ENCODE measurements at places on chromosomes 4 and X. TPM values are rescaled to one million over a fixed set of nuclear protein-coding genes. Genes with fewer than 3 reads are reported as not detected.

- H3K27me3 ChIP-seq = no peaks in the 10 kb centered on the region
- H3K36me3 ChIP-seq = no peaks in the 10 kb centered on the region
- no peaks in the 10 kb centered on the region for H3K4me1 ChIP-seq
Measured at GRCh38 chr4:35760807-35761206, 483.5 kb downstream of the ARAP2 start.

DNA sequence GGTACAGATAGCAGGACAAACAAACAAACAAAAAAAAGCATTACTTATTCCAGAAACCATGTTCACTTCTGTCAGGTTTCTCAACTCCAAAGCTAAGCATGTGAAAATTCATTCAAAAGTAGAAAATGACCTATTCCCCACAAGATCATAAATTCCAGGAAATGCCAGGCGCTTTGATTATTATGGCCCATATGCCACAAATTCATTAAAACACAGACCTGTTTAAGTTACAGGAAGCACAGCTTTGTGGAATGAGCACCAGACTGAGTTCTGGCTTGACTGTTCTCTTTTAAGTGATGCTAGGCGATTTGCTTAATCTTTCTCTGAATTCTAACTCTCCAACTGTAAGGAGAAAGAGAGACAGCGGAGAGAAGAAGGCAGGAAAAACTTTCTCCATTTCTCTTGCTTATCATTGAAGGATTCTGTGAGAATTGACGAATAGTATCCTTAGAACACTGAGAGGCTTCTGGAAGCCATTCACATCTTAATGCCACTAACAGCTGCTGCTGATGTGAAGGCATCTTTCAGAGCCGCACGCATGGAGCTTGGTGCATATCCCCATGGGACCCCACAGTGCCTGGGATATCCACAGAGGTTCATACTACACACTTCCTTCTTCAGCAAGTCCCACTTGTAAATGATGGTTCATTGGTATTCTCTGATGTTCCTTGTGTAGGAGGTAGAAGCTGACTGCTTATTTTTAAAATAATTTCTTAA is 138.0 kb downstream of the ZNF674 start:
- no peaks in the 10 kb centered on the region for H3K27me3 ChIP-seq
- no peaks in the 10 kb centered on the region for H3K4me1 ChIP-seq
- DNase-seq = no peak
- H3K4me3 ChIP-seq = no peak overlapping the region

DNA sequence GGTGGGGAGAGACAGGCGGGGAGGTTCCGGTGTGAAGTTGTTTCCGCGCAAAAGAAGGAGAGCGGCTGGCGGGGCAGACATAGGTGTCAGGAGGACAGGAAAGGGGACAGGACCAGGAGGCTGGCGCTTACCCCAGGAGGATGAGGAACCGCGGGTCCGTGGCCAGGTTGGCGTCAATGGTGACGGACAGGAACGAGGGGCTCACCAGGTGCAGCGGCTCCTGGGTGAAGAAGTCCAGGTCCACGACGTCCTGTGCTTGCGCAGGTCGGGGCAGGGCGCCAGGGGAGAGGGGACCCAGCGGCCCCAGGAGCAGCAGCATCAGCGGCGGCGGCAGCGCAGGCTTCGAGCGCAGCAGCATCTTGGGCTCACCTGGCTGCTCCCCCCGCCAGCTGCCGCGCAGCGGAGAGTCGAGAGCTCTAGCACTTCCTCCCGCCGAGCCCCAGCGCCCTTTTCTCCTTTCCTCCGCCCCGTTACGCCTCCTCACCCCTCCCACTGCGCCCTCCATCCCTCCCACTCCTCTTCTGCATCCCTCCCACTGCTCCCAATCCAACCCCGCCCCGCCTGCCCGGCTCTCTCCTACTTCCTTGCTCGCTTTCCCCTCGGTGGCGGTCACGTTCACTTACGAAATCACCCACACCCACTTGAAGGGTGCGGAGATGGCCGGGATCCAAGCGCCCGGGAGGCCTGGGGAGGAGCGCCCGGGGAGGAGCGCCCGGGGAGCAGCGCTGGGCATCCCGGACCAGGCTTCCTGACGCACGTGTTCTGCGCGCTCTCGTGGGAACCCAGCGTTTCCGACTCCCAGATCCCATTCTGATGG is at the start of gene HPSE:
HPSE (minus strand) TSS at position 424 of the 817 bp plus-strand sequence; CDS start at position 358, 66 bp downstream.
- peak; percentile 38 for DNase-seq
- peaks cover 84% of the 10 kb centered on the region for H3K27me3 ChIP-seq
- H3K36me3 ChIP-seq = no peaks in the 10 kb centered on the region
- peak within 1 kb of the TSS; percentile 44 for H3K4me3 ChIP-seq

PPP4R3C gene
- polyA plus RNA-seq = not detected

GRCh38 chr4:83388313-83388676 is 53.6 kb upstream of the HPSE start:
- peak; percentile 17 for DNase-seq
- no peak overlapping the region for H3K4me3 ChIP-seq
- H3K4me1 ChIP-seq = no peaks in the 10 kb centered on the region
- no peaks in the 10 kb centered on the region for H3K36me3 ChIP-seq
- no peak overlapping the region for H3K27ac ChIP-seq

DNA sequence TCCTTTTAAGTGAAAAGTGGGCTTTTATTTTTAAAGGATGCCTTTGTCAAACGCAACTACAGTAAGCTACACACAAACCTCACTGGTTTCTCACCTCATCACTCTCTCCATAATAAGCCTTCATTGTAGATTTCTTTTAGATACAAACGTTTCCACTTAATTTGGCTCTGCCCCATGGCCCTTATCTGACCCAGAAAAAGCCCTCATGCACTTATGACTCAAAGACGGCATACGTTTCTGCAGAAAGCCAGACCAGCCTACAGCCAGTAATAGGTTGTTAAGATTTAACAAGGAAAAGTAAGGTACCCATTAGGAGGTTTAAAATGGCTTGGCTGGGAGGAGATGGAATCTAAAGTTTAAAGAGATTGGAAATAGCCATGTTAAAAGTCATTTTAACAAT is 914.6 kb upstream of the INTU start:
- no peaks in the 10 kb centered on the region for H3K27me3 ChIP-seq
- no peak for DNase-seq
- no peak overlapping the region for H3K27ac ChIP-seq
- no peaks in the 10 kb centered on the region for H3K4me1 ChIP-seq
- H3K36me3 ChIP-seq = no peaks in the 10 kb centered on the region

DNA sequence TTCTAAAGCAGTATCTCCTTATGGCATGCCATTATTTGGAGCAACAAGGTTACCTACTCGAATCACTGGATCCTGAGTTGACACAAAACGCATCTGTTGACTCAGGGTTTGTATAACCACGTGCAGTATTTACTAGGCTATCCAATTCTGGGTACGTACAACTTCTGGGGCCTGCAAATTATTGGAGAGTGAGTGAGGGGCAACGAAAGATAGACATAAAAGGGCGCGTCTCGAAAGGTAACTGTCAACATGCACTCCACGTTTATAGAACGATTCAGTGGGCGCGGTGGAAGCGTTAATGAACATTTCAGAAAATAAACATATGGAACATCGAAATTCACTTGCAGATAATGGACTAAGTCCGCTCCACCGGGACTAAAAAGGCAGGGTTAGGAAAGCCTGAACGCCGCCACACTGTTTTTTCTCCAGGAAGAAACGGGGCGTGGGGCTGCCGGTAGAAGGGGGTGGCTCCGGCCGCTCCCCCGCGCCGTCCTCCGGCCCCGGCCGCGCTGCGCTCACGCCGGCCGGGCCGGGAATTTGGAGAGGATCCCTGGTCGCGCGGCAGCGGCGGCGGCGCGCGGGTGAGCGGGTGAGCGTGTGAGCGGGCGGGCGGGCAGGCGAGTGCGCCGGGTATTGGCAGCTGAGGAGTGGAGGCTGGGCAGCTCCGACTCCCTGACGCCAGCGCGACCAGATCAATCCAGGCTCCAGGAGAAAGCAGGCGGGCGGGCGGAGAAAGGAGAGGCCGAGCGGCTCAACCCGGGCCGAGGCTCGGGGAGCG is at the start of gene SMAD1:
SMAD1 (plus strand) TSS at position 690 of the 778 bp plus-strand sequence. CDS start 32,761 bp downstream, outside the sequence.
- peak within 1 kb of the TSS; percentile 71 for H3K4me3 ChIP-seq
- DNase-seq = peak; percentile 27
- no peaks in the 10 kb centered on the region for H3K4me1 ChIP-seq

- H3K27me3 ChIP-seq = no peaks in the 10 kb centered on the region
- H3K4me1 ChIP-seq = peaks cover 30% of the 10 kb centered on the region
- H3K4me3 ChIP-seq = no peak overlapping the region
- H3K36me3 ChIP-seq = no peaks in the 10 kb centered on the region
- DNase-seq = no peak
- no peak overlapping the region for H3K27ac ChIP-seq
Measured at GRCh38 chrX:150575419-150575814, 7.0 kb downstream of the MTM1 start.

DNA sequence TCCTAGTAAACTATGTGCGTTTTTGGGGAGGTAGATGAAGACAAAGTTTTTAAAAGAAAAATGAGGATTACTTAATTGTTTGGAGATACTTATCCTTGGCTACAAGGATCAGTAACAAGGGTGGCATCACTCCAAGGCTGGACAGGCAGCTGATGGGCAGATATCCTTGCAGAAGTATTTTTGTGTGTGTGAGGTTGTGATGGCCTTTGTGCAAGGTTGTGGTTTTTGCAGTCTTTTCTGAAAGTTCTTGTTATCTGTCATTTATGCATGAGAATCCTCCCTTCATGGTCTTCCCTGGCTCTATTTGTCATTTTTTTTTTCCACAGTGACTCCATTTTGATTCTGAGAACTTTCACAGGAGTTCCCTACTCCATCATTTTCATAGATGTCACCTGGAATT is 96.0 kb upstream of the C1GALT1C1 start:
- H3K27me3 ChIP-seq = no peaks in the 10 kb centered on the region
- H3K27ac ChIP-seq = no peak overlapping the region
- H3K36me3 ChIP-seq = no peaks in the 10 kb centered on the region
- no peak for DNase-seq

NSUN7 gene
- polyA plus RNA-seq = 1.7 TPM

DNA sequence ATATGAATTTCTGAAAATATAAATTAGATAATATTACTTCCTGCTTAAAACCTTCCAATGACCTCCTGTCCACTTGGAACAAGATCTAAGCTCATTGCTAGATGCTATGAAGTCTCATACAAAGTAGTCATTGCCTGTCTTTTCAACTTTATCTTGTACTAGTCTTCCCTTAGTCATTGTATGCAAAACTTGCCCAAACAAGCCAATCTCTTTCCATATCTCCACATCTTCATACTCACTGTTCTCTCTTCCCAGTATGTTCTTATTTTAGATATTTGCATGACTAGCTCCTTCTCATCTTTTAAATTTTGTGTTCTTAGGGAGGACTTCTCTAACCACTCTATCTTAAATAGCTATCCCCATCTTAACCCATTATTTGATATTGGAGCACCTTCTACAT is 33.9 kb upstream of the CDX4 start:
- H3K4me3 ChIP-seq = no peak overlapping the region
- H3K27ac ChIP-seq = no peak overlapping the region
- DNase-seq = no peak

DNA sequence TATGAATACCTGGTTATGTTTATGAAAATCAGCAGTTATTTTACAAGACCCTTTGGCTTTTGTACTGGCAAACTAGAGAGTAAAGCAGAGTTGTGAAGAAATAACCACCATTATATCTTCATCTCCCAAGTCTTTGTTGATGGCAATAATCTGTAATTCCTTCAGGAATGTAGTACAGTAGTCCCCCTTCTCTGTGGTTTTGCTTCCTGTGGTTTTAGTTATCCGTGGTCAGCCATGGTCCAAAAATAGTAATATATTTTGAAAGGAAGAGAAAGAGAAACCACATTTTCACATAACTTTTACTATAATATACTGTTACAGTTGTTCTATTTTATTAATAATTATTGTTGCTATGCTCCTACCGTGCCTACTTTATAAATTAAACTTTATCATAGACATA is 27.8 kb downstream of the BANK1 start:
- H3K4me3 ChIP-seq = no peak overlapping the region
- no peak for DNase-seq
- no peak overlapping the region for H3K27ac ChIP-seq
- H3K4me1 ChIP-seq = no peaks in the 10 kb centered on the region

- no peaks in the 10 kb centered on the region for H3K36me3 ChIP-seq
- H3K4me1 ChIP-seq = no peaks in the 10 kb centered on the region
- no peak within 1 kb of the TSS for H3K4me3 ChIP-seq
- peaks cover 2% of the 10 kb centered on the region for H3K27me3 ChIP-seq
Measured at GRCh38 chr4:163473576-163473975, at the start of gene TKTL2. TKTL2 (minus strand) TSS chr4:163473754; CDS start chr4:163473734, 20 bp downstream.

GRCh38 chr4:182179751-182180150 is 63.5 kb upstream of the TENM3 start:
- H3K27me3 ChIP-seq = no peaks in the 10 kb centered on the region
- H3K4me3 ChIP-seq = no peak overlapping the region
- no peak for DNase-seq
- no peaks in the 10 kb centered on the region for H3K36me3 ChIP-seq

DNA sequence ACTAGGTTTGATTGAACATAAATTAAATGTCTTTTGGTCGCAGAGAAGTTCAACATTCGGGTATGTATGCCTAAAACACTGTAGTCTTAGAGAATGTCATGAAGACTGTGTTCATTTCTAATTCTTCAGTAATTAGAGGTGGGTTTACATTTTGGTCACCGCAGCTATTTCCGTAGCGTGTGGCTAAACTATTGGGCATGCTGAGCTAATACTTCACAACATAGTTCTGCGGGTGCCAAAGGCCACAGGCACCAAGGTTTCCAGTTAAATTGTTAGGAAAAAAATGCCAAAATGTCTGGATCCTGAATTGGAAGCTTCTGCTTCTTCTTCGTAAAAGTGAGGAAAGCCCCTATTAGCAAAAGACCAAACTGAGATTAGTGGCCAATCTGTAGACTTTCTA is 25.1 kb downstream of the SMIM31 start:
- no peaks in the 10 kb centered on the region for H3K36me3 ChIP-seq
- no peak overlapping the region for H3K4me3 ChIP-seq
- no peak for DNase-seq
- no peaks in the 10 kb centered on the region for H3K27me3 ChIP-seq
- no peaks in the 10 kb centered on the region for H3K4me1 ChIP-seq
- H3K27ac ChIP-seq = no peak overlapping the region

XG gene
- 1.3 TPM for polyA plus RNA-seq

- no peaks in the 10 kb centered on the region for H3K4me1 ChIP-seq
- no peak overlapping the region for H3K4me3 ChIP-seq
- H3K36me3 ChIP-seq = no peaks in the 10 kb centered on the region
- DNase-seq = no peak
- no peak overlapping the region for H3K27ac ChIP-seq
Measured at GRCh38 chr4:8506373-8507195, 66.0 kb downstream of the TRMT44 start.

GRCh38 chr4:40197879-40198689 is 1.3 kb downstream of the RHOH start:
- H3K27ac ChIP-seq = peak overlapping the region; percentile 89
- H3K27me3 ChIP-seq = no peaks in the 10 kb centered on the region
- H3K4me3 ChIP-seq = peak overlapping the region; percentile 87
- H3K4me1 ChIP-seq = peaks cover 42% of the 10 kb centered on the region

Data from thymus (tissue), 14 donors.